ENCODE measurements at places on chromosomes 5 and 9.

- DNase-seq, result no peak
Observed at GRCh38 chr9:75448281-75448680, 360.0 kb downstream of the OSTF1 start.

GRCh38 chr9:69745716-69746437, 13.9 kb downstream of the PTAR1 start:
- no peak for DNase-seq

DNA sequence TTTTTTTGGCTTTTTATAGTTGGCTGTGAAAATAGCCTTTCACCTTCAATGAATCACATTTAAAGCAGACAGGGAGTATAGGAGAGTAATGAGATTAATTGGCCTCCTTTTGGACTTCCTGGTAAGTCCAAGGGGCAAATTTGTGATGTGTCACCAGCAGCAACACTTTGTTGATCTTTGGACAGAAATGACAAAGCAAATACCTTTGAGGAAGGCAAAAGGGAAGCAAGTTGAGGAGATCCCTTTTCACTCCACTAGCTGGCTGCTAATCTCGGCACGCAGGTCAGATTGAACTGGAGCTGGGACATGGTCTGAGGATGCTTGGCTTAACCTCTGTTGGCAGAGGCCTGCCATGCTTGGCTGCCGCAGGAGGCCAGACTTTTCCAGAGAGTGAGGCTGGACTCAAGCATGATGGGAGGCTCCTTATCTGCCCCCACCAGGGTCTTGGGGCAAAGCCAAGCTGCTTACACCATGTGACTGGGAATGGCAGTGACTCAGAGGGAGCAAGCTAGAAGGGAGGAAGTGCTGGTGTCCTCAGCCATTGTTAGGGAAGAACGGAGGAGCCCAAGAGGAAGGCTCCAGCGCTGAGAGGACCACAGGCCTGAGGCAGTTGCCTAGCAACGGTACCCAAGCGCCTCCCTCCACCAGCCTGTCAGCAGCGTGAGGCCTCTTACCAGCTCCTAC, 174.5 kb upstream of the MAP1B start:
- DNase-seq, result peak; percentile 88

GRCh38 chr5:58048954-58049353, 410.9 kb downstream of the PLK2 start:
- no peak for DNase-seq

GRCh38 chr5:133992429-133993155, 12.2 kb downstream of the VDAC1 start:
- DNase-seq, result no peak

- no peak for DNase-seq
Observed at GRCh38 chr5:142908659-142909058, 138.5 kb downstream of the ARHGAP26 start.

DNA sequence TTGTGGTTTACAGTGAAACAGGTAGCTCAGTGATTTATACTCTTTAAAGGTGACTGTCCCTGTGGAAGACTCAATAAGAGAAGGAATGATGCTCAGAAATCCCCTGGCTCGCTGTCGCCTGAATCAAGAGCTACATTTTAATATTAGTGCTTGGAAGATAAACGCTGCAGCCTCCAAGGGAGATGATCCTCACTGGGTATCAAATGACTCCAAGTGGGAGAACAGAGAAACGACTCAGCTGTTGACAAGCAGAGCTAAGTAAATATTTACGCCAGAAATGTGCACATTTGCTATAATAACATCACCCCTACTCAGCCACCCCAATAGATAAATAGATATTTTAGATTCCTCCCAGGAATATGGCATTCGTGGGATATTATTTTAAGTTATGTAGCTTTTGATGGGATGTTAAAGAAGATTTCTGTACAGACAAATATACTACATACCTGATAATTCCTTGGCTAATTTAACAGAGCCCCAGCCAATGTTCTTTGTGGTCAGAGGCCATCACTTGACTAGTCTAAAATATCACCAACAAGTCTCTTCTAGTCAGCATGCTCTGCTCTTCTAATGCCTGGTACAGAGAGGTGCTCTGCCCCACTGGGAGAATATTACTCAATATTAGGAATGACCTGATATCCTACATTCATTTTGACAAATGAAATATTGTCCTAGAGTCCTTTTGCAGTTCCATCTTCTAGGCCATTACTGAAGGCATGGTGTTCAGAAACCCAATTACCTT, 18.3 kb upstream of the CCDC192 start:
- DNase-seq, result no peak

- no peak for DNase-seq
Observed at GRCh38 chr5:61277190-61277589, 54.9 kb upstream of the ZSWIM6 start.

DNA sequence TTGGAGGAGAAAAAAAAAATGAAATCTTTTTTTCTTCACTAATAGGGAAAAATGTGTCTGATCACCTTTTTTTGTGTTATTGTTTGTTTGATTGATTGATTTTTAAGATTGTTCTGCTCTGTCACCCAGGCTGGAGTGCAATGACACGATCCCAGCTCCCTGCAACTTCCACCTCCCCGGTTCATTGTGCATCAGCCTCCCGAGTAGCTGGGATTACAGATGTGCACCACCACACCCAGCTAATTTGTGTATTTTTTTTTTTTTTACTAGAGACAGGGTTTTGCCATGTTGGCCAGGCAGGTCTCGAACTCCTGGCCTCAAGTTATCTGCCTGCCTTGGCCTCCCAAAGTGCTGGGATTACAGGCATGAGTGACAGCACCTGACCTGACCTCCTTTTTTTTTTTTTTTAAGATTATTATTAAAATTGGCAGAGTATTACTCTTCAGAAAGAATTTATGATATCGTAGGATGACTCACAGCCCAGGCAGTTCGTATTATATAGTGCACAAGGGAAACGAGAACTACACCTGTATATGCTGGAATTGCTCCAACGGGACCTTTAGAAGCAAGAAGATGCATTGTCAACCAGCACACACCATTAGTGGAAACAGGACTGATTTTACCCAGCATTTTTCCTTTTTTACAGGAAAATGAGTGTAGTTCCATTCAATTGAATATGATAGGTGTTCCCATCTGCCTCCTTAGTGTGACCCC, 27.7 kb downstream of the FUBP3 start:
- DNase-seq, result no peak

DNA sequence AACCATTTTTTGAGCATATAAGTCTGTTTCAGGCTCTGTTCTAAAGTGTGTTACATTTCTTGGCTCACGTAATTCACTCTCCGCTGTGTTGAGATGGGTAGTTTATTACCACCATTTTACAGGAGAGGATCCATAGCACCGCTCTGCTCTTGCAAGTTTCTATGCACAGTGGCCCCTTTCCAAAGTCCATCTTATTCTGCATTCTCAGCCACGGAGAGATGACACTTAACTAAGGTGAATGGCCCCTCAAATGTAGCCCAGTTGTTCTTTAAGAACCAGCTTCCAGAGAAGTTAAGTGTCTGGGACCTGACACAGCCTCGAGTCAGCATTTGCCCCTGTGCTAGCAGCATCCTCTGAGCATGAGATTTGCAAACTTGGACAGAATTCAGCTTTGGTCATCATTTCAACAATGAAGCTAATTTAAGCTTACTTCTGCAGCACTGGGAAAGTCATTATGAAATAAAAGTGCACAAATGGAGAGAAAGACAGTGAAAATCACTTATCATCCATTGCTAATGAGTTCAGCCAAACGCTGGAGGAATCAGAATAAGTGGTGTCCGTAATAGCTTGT, 61.9 kb downstream of the FAM78A start:
- DNase-seq, result no peak

DNA sequence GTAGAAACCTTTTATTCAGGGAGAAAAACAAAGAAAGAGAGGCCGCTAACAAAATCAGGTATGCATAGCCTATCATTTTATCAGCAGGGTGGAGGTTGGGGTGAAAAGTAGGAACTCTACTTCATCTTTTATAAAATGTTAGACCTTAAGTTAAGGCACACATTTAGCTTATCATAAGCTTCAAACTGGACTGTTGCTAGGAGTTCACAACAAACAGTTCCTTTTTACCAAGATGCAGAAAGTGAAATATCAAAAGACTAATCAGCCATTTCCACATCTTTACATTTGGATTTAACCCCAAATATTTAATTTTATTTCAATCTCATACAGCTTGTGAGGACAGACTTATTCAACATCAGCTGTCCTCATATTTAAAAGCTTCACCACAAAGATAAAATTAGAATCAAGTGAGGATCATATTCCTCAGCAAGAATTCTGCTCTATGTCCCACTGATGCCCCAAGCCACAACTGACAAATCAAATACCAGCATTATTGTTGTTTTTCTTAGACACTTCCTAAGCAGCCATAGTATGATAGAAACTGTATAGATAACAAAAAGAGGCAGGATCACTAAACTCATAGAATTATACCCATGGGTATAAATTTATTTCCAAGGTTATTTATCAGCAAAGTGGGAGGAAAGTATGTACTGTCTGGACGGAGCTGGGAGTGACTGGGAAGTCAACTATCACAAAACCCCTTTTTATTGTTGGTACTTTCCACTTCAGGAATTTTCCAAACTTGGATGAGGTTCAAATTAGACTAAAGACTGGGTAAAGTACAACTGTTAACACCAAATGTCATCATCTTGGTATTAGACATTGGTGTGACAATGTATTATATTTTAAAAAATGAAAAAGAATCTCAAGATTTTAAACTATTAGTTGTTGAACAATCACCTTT, 29.9 kb upstream of the MYOT start:
- DNase-seq, result no peak

DNA sequence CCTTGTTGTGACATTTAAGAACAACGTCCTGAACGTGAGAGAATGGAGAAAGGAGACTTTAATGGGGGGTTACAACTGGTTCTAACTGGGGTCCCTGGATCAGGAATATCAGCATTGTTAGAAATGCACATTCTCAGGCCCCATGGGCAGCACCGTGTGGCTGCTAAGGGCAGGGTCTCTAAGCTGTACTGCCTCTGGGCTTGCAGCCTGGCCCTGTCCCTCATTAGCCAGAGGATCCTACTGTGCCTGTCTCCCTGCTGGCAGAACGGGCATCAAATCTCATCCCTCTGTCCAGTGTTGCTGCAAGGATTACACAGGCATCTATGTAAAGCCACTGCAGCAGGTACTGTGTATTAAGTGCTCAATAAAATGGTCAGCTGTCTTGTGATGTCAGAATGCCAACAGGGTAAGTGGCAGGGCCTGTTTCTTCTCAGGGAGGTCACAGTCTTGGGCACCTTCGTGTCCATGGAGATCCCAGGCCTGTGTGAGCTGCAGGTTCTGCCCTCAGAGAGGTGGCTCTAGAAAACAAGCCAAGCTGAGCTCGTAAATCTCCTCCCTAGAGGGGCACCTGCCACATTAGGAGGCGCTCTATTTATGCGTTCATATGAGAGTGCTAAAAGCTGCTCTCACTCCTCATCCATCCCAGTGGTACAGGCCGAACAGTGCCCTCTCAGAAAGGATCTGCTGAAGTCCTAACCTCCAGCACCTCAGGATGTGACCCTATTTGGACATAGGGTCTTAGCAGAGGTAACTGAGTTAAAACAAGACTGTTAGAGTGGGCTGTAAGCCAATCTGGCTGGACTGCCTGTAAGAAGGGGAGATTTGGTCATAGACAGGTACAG, 210.5 kb downstream of the GADD45G start:
- DNase-seq, result no peak

GRCh38 chr5:88390481-88390880, 121.8 kb upstream of the TMEM161B start:
- DNase-seq, result peak; percentile 50

GRCh38 chr5:139147483-139148087, 50.6 kb downstream of the SIL1 start:
- DNase-seq, result peak; percentile 52
